ENCODE measurements at places on chromosomes 11 and 22.

DNA sequence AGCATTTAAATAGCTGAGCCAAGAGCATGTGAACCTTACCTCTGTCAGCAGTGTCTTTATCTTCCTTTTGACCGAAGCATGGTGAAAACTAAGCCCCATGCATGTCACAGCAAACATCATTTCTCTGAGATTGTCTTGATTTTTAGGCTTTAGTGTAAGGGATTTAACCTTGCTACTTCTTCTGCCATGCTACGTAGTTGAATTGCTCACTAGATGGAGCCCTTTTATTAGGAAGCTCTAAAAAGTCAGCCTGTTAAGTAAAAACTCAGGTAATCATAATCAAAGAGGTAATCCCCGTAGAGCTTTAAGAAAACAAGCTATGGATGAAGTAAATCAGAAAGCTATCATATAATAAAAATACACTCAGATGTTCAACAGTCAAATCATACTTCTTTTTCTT, 149.5 kb downstream of the PGR start:
- DNase-seq, result no peak

DNA sequence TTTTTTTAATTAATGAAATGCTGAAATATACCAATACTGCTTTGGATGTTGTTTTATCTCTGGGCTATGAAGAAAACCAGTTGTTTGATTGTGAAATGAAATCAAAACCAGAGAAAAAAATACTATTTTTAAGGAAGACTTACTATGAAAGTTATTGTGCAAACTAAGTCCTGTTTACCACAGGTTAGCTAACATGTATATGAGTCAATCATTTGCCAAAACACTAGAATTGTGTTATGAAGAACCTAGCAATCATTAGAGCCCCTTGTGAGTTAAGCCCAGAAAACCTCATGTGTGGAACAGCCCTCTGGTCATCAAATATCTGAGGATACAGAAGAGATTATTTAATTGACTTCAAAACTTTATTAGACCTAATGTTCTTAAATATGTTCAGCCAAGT, 83.7 kb downstream of the FAT3 start:
- DNase-seq, result no peak

DNA sequence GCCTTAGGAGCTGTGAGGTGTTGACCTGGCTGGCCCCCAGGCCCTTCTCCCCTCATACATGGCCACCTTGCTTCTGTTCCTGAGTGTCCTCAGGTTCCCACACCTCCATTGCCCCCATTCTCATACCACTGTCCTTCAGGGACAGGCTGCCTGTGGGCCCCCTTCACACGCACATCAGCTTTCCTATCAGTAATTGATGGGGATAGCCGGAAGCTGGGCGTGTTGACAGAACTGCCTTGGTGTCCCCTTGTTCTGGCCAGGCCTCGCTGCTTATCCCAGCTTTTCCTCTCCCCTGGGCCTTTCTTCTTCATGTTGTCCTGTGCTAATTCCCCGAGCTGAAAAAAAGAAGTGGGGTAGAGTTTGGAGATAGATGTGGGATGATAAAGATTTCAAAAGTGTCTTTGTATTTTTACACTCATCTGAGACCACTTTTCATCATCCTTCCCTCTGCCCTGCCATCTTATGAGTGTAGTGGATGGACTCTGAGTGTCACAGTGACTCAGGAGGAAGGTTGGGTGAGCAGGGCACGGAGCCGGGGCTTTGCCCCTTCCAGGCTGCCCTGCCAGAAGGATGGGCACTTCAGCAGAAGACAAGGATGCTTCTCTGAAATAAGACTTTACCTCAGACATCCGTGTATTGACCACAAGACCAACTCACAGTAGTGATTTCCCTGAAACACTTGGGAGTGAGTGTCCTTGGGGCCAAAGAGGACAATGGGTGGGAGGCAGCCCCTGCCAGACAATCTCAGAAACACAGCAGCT, 42.8 kb downstream of the MED15 start:
- DNase-seq, result no peak

- no peak for DNase-seq
Measured at GRCh38 chr11:119470317-119471291, 47.6 kb upstream of the THY1 start.

GRCh38 chr11:120698918-120699317, 187.4 kb downstream of the GRIK4 start:
- no peak for DNase-seq

Measured in inflammatory macrophage (primary cell).